ENCODE measurements at places on chromosomes 7 and 10. TPM values are rescaled to one million over a fixed set of nuclear protein-coding genes. Genes with fewer than 3 reads are reported as not detected.

Gene GHRHR
- not detected for total RNA-seq

Gene FANK1
- total RNA-seq, result 13.3 TPM

Gene ASZ1
- total RNA-seq, result not detected

Gene UNCX
- total RNA-seq, result not detected

Gene CASD1
- 12.3 TPM for total RNA-seq

Gene SLC13A4
- not detected for total RNA-seq

All from GM23248 (cell line).